ENCODE measurements at places on chromosomes 12 and 14.

DNA sequence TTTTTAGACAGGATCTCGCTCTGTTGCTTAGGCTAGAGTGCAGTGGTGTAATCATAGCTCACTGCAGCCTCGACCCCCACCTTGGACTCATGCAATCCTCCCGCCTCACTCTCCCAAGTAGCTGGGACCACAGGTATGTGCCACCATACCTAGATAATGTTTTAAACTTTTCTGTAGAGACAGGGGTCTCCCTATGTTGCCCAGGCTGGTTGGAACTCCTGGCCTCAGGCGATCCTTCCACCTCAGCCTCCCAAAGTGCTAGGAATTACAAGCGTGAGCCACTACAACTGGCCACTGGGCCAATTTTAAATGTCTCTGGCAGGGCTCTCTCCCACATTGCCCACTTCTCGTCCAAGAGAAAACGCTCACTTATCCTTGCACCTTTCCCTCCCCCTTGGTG lies 66.5 kb upstream of the DACT1 start:
- no peak for DNase-seq

DNA sequence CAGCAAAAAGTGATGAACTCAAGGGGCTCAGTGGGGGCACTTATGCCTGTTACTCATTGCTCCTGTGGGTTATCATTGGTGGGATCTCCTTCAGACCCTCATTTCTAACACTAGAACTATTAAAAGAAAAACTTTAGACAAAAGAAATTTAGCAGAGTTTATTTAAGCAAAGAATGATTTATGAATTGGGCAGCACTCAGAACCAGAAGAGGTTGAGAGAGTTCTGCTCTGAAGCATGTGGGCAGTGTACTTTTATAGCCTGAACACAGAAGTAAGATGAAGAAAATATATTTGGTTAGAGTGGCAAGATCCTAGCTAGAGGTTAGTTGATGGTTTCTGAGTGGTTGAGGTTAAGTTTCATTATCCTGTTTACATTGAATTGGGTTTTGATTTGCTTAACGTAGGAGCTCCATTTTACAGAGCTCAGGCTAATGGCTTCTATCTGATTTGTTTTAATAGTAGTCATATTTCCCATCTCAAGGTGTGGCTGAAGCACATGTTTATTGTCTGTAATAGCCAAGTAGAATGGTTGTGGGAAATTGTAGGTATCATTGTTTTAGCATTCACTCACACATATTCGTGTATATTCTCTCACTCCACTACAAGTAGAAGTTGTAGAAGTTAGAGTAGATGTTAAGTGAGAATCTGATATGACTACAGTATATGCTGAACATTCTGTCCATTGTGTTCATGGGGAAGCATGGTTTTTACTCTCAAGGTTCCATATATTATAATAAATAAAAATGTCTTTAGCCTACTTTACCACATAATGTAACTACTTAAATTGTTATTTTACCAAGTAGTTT lies 27.6 kb downstream of the LEMD3 start:
- DNase-seq, result no peak

- DNase-seq, result no peak
These were observed 380.8 kb downstream of the ALG10 start for GRCh38 chr12:34402899-34403705.

GRCh38 chr14:61756135-61756534 lies 6.1 kb upstream of the SNAPC1 start:
- no peak for DNase-seq

- no peak for DNase-seq
These were observed 21.6 kb downstream of the TMTC2 start for GRCh38 chr12:82708061-82708879.

- DNase-seq, result no peak
These were observed 30.7 kb downstream of the RBM19 start for GRCh38 chr12:113935459-113935858.

- no peak for DNase-seq
These were observed 56.2 kb upstream of the CORO1C start for GRCh38 chr12:108787539-108787938.

DNA sequence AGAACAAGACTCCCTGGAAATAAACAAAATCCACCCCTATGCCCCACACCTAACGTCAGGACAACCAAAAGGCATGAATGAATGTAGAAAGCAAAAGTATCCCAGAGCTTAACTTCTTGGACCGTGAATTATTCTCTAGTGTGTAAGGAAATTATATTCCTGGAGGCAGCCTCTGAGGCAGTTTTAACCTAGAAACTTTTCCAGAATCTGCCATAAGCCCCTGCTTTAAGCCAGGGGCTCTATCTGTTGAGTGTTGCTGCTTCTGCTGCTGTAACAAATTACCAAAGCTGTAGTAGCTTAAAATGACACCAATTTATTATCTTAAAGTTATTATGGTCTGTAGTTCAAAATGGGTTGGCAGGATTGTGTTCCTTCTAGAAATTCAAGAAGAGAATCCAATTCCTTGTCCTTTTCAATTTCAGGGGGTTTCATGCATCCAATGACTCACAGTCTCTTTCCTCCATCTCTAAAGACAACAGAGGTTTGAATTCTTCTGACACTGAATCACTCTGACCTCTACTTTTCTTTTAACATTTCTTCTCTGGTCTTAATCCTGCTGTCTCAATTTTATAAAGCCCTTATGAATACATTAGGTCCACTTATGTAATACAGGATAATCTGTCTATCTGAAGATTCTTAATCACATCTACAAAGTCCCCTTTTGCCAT lies 242.7 kb downstream of the ATXN7L3B start:
- DNase-seq, result no peak

- no peak for DNase-seq
These were observed 106.5 kb downstream of the KCNH5 start for GRCh38 chr14:62938778-62939177.
